Upper lobe of left lung (tissue), 6 donors: ENCODE measurements at places on chromosomes 11 and 22. TPM values are rescaled to one million over a fixed set of nuclear protein-coding genes. Genes with fewer than 3 reads are reported as not detected.

- H3K36me3 ChIP-seq, result no peaks in the 10 kb centered on the region
- DNase-seq, result no peak
- H3K4me3 ChIP-seq, result no peak overlapping the region
- H3K27me3 ChIP-seq, result no peaks in the 10 kb centered on the region
- H3K4me1 ChIP-seq, result peaks cover 16% of the 10 kb centered on the region
- no peak overlapping the region for H3K27ac ChIP-seq
Measured at GRCh38 chr22:36192542-36192941, 9.1 kb downstream of the APOL4 start.

DNA sequence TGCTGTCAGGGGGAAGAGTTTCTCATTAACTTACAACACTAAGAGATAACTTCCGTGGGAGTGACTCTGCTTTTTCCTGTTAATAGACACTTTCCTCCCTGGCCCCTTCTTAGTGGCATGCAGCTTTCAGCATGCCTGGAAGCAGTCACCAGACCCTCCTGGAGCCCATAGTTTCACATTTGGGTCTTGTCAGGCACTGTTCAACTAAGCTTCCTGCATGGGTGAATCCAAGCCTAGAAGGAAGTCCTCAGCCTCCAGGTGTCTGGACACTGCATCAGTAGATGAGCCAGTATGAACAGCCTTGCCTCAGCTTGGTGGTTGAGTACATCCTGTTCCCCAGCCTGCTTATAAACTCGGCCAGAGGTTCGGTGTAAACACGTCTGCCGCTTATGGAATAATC, 68.1 kb downstream of the PPP6R3 start:
- DNase-seq, result peak; percentile 48
- no peak overlapping the region for H3K4me3 ChIP-seq
- peaks cover 27% of the 10 kb centered on the region for H3K4me1 ChIP-seq
- no peaks in the 10 kb centered on the region for H3K36me3 ChIP-seq
- H3K27ac ChIP-seq, result peak overlapping the region; percentile 76
- H3K27me3 ChIP-seq, result no peaks in the 10 kb centered on the region

DNA sequence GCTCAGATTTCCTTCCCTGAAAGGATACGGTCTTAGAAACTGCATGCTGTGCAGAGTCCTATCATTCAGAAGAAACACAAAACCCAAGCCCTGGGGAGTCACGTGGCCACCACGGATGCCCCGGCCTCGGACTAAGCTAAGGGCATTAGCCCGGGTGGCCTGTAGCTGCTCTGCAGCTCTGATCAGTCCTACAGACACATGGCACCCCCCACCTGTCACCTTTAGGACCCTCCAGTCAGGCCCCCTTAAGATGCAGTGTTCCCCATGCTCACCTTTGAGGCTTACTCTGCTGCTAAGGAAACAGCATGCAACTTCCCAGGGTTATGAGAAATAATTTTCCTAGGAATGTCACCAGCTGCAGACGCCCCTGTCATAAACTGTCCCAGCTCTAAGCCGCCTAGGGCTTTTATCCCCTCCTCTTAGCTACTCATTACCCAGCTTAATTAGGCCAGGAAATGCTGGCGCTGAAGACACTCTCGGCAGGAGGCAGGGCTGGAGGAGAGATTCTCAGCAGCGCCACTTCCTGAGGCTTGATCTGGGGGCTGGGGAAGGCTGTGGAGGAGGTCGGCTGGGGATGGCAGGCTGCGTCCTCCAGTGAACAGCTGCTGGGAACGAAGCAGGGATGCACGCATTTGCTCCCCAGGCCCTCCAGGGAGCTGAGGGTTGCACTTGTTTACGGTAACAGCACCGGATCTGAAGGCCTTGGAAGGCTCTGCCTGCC, 47.2 kb upstream of the ADA2 start:
- no peak overlapping the region for H3K27ac ChIP-seq
- H3K4me1 ChIP-seq, result peaks cover 8% of the 10 kb centered on the region
- no peak overlapping the region for H3K4me3 ChIP-seq
- DNase-seq, result no peak
- no peaks in the 10 kb centered on the region for H3K27me3 ChIP-seq

GRCh38 chr11:58958500-58958899, 19.2 kb downstream of the GLYATL1 start:
- H3K27ac ChIP-seq, result no peak overlapping the region
- H3K4me3 ChIP-seq, result no peak overlapping the region
- H3K27me3 ChIP-seq, result no peaks in the 10 kb centered on the region
- H3K36me3 ChIP-seq, result no peaks in the 10 kb centered on the region
- no peaks in the 10 kb centered on the region for H3K4me1 ChIP-seq

DNA sequence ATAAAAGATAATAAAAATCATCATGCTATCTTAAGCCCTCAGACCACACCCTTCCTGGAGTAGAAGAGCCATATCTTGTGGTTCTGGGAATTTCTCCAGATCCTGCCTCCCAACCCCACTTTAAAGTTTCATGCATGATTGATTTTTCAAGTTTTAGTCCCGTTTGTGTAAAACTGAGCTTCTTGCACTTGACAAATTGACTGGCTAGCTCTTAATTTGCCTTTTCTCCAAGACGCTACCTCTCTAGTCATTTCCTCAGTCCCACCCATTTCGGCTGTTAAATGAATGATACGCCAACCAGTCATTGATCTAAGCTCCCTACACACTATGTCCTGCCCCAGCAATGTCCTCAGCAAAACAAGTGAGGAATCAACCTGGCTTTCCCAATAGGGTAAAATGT, 71.8 kb upstream of the TEAD1 start:
- no peaks in the 10 kb centered on the region for H3K36me3 ChIP-seq
- H3K27me3 ChIP-seq, result no peaks in the 10 kb centered on the region
- H3K27ac ChIP-seq, result no peak overlapping the region
- peaks cover 8% of the 10 kb centered on the region for H3K4me1 ChIP-seq
- DNase-seq, result no peak

GRCh38 chr22:24310969-24311368, 40.3 kb downstream of the SPECC1L start:
- no peak overlapping the region for H3K4me3 ChIP-seq
- H3K4me1 ChIP-seq, result peaks cover 16% of the 10 kb centered on the region
- no peak overlapping the region for H3K27ac ChIP-seq
- no peak for DNase-seq
- H3K27me3 ChIP-seq, result no peaks in the 10 kb centered on the region
- H3K36me3 ChIP-seq, result peaks cover 50% of the 10 kb centered on the region

- H3K4me1 ChIP-seq, result no peaks in the 10 kb centered on the region
- no peak overlapping the region for H3K4me3 ChIP-seq
- H3K27me3 ChIP-seq, result no peaks in the 10 kb centered on the region
- H3K27ac ChIP-seq, result no peak overlapping the region
- no peak for DNase-seq
Measured at GRCh38 chr11:76705826-76706225, 35.3 kb upstream of the LRRC32 start.

GRCh38 chr11:116519499-116519898, 253.3 kb downstream of the BUD13 start:
- no peak overlapping the region for H3K27ac ChIP-seq
- no peak for DNase-seq
- no peak overlapping the region for H3K4me3 ChIP-seq
- no peaks in the 10 kb centered on the region for H3K4me1 ChIP-seq
- H3K36me3 ChIP-seq, result no peaks in the 10 kb centered on the region
- H3K27me3 ChIP-seq, result no peaks in the 10 kb centered on the region

GRCh38 chr22:17444204-17444504, 74.9 kb downstream of the CECR2 start:
- H3K27ac ChIP-seq, result no peak overlapping the region
- no peaks in the 10 kb centered on the region for H3K27me3 ChIP-seq
- H3K4me1 ChIP-seq, result no peaks in the 10 kb centered on the region
- no peak for DNase-seq

GRCh38 chr11:62879235-62879978, 1.3 kb upstream of the SLC3A2 start:
- peaks cover 35% of the 10 kb centered on the region for H3K4me1 ChIP-seq
- peak overlapping the region; percentile 97 for H3K27ac ChIP-seq
- H3K36me3 ChIP-seq, result peaks cover 20% of the 10 kb centered on the region
- H3K4me3 ChIP-seq, result peak overlapping the region; percentile 81

- H3K4me3 ChIP-seq, result no peak overlapping the region
- no peaks in the 10 kb centered on the region for H3K27me3 ChIP-seq
- no peak overlapping the region for H3K27ac ChIP-seq
Measured at GRCh38 chr11:76903325-76903724, 42.6 kb downstream of the ACER3 start.

The SLC5A1 gene
- 2.0 TPM for total RNA-seq

The OR5P2 gene
- 1.6 TPM for total RNA-seq
